NCI-H510A treated with DMSO at 0.1 percent for 48 hours (cell line): ENCODE measurements at places on chromosomes 4 and X.

DNA sequence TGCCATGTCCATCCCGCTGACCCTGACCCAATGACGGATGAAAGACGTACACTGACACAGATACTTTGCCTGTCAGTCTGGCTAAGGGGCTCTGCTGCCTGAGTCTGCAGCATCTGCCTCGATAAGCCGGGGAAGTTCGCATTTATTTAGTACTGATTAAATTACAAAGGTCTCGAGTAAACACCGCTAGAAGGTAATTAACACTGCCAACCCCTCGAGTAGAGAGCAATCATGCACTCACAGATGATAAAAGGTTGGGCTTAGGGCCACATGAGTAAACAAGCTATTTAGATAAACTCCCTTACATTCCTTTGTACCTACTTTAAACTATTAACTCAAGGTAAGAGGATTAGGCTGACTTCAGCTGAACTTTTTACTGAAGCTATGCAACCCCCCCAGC lies 16.0 kb upstream of the RBMXL3 start:
- no peak for DNase-seq

DNA sequence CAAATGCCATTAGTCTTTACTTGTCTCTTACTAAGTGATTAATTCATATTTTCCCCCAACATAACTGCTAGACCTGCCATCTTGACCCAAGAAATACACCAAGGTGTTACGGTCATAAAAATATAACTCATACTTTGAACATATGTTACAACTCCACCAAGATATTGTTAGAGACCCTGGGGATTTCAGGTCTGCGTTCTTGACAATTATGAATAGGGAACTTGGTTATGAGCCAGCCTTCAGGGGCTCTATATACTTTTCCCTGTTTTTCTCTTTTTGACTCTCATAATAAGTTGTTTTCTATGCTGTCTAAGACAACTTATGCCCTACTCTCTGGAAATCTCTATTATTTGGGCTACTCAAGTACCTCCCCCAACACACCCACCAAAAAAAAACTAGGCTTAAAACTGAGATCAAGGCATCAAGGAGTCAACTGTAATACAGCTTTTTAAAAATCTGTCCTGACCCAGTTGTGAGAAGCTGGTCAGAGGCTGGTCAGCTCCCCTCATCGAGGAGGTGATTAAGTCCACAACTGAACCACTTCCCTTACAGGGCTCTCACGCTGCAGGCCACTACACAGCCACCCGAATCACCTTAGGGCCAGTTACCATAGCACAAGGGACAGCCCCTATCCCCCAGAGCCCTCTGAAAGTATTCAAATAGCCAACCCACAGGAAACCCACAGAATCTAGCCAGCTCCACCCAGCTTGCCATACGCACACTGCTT lies 10.5 kb upstream of the TLR3 start:
- no peak for DNase-seq

DNA sequence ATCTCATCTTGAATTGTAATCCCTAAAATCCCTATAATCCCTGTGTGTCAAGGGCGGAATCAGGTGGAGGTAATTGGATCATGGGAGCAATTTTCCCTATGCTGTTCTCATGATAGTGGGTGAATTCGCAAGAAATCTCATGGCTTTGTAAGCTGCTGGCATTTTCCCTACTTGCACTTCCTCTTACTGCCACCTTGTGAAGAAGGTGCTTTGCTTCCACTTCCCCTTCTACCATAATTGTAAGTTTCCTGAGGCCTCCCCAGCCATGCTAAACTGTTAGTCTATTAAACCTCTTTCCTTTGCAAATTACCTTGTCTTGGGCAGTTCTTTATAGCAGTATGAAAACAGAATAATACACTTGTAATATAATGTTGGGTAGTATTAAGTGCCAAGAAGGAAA lies 1087.4 kb upstream of the SLIT2 start:
- DNase-seq, result no peak

GRCh38 chr4:185040523-185040922 lies 22.2 kb downstream of the HELT start:
- no peak for DNase-seq

GRCh38 chr4:181682367-181683047 lies 560.7 kb upstream of the TENM3 start:
- DNase-seq, result no peak
